HCEC 1CT (cell line): ENCODE measurements at places on chromosomes 7 and 10.

DNA sequence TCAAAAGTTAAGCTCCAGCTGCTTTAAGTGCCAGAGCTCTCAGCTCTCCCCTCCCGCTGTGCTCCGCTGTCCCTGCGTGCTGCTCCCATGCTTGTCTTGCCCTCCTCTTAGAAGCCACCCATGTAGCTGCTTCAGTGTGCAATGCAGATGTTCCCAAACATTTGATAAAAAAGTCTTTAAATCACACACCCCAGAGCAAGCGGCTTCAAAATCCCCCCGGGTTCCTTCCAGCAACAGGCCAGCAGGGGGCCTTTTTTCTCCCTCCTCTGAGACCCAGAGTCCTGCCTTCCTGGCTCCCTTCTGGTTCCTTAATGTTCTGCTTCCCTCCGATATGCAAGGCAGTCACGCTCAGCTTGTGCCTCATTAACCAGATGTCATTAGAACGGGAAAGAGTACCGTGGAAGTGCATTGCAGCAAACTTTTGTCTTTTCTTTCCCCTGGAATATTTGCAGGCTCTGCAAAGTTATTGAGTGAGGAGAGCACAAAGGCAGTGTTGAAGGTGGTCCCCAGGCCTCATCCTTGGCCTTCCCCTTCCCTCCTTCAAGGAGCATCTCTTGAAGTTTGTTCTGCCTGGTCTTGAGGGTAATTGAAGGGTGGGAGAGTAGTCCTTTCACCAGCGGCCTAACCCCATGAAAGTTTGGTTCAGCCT lies 25.5 kb downstream of the LDB3 start:
- peak; percentile 58 for DNase-seq

DNA sequence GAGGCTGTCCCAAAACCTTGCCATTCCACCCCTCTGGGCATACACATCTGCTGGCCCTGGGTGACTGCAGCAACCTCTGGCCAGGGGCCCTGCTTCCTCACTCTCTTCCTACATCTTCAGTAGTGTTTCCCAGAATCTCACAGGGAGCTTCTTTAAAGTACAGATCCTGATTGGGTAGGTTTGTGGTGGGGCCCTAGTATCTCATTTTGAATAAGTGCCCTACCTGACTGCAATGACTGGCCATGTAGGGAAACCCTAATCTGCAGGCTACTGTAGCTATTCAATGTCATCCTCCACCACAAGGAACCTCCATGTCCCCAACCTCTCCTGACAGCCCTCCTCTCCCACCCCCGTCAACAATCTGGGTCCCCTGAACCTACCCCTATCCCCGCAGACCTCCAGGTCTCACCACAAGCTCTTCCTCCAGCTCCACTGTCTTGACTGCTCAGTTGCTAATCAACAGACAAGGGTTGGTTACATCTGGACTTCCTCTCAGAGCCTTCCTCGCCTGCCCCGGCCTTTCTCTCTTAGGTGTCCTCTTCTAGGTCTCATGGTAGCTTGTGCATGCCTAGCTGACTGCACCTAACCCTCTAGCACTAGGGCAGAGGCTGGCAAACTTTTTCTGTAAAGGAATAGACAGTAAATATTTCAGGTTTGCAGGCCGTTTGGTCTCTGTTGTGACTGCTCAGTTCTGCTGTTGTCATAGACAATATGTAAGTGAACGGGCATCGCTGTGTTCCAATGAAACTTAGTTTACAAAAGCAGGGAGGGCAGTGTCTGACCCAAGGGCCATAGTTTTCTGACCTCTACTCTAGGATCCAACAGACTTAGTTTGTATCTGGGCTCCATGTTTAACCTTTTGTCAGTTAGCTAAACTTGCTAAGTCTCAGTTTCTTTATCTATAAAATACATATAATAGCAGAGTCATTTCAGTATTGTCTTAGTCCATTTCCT lies 121.1 kb downstream of the AOAH start:
- DNase-seq, result no peak

- peak; percentile 21 for DNase-seq
Measured at GRCh38 chr7:24842449-24843241, 85.4 kb upstream of the GSDME start.

DNA sequence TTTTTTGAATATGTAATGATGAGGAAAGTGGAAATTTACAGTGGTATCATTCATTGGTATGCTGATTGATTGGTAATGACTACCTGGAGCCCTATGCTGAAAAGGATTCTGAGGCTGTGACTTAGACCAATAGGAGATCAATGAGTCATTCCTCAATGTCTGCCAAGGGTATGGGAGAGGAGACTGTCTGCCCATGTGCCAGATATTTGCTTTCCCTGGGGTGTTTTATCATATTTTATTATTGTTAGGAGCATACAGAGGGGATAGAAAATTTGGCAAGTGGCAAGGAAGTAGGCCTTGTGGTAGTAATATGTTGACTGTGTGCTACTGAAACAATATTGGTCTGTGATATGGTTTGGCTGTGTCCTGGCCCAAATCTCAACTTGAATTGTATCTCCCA lies 54.8 kb downstream of the ASAH2B start:
- DNase-seq, result no peak

DNA sequence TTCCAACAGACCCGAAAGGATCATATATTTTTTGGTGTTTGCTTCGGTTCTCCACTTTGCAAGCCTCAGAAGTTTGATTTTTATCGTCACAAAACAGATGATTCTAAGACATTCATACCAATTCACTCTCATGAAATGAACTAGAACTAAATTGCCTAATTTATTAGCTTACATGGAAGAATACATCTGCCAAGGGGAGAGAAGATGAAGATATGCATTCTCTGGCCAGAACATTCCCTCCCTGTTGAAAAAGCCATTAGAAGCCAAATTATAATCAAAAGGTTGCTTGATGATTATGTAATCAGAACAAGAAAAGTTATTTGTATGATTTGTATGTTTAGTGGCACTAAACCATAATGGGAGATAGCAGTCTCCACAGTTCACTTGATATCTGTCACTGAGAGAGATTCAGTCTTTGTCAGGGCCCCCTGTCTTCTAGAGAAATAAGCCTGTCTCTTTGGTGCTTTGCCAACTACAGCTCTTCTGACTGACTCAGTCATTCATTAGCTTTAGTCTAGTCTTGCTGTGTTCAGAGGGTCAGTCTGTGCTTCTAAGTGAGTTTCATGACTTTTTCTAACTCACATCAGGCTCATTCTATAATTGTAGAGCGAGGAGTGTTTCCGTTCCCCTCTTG lies 95.3 kb upstream of the GNAI1 start:
- no peak for DNase-seq

DNA sequence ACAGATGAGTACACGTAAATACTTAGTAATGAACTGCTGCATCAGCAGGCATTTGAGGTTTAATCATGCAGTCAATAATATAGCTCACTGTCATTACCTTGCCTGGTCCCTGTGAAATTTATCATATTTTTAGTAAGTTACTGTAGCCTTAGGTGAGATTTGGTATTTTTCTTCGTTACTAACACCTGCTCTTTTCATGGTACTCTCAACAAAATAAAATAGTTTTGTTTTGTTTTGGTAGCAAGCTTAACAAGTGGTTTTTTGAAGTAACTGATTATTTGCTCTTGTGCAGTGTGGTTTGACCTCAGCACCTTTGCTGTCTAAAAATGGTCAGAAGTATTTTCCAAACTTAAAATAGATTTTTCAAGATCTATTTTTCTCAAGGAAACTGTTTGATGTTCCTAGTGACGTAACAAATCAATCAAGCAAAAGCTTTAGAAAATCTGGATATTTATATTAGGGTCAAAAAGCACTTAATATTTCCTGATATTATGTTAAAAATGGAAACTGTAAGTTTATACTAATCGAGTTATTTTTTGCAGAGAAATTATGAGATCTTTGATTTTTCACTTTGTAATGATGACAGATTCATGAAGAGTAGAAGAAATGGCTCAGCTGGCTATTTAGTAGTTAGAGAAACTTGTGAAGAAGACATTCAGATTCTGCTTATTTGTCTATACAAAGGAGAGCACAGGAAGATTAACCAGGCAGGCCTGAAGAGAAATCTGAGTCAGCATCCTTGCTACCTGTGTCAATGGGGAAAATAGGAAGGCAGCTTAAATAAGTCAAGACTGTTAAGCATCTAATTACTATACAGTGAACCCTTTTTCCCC lies 21.0 kb upstream of the RPA3 start:
- DNase-seq, result no peak

GRCh38 chr10:19629567-19629966 lies 186.7 kb upstream of the PLXDC2 start:
- DNase-seq, result peak; percentile 71

GRCh38 chr10:73999703-74000102 lies 1.8 kb downstream of the VCL start:
- DNase-seq, result peak; percentile 42

- DNase-seq, result no peak
Measured at GRCh38 chr7:151900986-151901621, 24.2 kb upstream of the PRKAG2 start.

DNA sequence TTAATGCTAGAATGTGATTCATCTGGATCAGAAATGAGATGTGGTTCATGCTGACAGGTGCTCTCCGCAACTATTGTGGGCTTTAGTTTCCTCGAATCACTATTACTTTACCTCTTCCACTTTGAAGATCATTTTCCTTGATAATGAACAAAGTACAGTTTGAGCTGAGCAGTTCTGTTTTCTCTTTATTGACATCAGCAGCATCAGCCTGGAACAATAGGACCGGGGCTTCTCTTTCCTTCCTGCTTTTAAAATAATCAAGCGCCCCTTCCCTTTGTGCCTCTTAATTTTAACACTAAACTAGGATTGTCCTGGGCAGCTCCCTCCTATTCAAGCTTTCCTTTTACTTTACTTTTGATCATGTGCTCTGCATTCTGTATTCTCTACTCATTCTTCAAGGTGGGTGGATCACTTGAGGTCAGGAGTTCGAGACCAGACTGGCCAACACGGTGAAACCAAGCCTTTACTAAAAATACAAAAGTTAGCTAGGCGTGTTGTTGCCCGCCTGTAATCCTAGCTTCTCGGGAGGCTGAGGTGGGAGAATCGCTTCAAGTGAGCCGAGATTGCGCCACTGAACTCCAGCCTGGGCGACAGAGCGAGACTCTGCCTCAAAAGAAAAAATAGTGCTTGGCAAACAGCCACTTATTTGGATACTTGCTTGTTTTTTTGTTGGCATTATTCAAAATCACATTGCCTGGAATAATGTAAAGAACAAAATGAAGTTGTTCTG lies 67.0 kb upstream of the RHEB start:
- DNase-seq, result no peak

- no peak for DNase-seq
Measured at GRCh38 chr10:34476608-34477007, 338.5 kb downstream of the PARD3 start.

- no peak for DNase-seq
Measured at GRCh38 chr10:76338187-76338586, 906.8 kb downstream of the LRMDA start.

DNA sequence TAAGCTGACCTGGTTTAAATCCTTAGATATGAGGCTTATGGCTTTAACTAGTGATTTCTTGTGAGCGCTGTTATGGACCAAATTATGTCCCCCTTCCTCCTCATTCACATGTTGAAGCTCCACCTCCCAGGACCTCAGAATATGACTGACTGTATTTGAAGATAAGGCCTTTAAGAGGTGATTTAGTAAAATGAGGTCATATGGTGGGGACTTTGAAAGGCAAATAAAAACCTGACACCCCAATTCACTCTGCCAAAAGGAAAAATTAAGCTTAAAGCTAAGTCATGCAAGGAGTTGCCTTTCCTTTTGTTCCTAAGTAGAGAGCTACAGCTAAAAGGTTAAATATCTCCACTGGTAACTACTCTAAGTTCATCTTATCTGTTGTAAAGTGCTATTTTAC lies 36.4 kb upstream of the FIGNL1 start:
- no peak for DNase-seq
